ENCODE measurements at places on chromosomes 4 and X.

GRCh38 chrX:140764401-140764919 is 54.9 kb downstream of the LINC00632 start:
- DNase-seq = peak; percentile 7

DNA sequence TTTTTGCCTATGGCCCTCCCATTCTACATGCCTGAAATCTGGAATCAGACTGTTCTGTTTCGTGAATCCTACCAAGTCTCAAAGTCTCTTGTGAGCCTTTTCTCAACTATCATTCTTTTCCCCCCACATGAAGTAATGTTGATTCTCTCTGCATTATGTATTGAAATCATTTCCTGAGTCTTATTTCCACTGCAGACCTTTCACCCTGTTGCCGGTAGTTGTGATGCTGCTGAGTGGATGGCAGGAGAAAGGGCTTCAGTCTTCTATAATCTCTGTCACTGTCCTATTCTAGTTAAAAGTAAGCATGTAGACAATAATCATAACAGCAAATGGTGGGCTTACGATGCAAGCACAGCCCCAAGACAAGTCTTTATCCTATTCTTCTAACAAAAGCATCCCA is 75.0 kb downstream of the TBC1D9 start:
- no peak for DNase-seq

- DNase-seq = no peak
Measured at GRCh38 chr4:23038626-23039491, 346.1 kb downstream of the GBA3 start.

- no peak for DNase-seq
Measured at GRCh38 chr4:151948351-151949016, 187.7 kb upstream of the GATB start.

- no peak for DNase-seq
Measured at GRCh38 chr4:6802025-6802424, 19.5 kb downstream of the KIAA0232 start.

DNA sequence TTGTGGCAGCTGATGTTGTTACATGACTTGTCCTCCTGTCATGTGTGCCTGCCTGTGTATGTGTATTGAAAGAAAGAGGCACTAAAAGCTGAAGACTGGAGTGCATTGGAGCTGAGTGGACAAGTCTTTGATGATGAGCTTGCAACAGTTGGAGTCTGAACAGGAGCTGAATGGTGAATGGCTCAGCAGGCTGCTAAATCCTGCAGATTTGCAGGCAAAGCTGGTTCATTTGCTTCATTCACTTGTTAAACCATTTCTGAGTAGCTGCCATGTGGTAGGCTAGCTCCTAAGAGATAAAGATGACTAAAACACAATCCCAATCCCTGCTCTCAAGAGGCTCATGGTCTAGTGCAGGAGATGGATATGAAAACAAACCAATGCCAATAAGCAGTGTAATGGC is 217.3 kb downstream of the CHRDL1 start:
- no peak for DNase-seq

DNA sequence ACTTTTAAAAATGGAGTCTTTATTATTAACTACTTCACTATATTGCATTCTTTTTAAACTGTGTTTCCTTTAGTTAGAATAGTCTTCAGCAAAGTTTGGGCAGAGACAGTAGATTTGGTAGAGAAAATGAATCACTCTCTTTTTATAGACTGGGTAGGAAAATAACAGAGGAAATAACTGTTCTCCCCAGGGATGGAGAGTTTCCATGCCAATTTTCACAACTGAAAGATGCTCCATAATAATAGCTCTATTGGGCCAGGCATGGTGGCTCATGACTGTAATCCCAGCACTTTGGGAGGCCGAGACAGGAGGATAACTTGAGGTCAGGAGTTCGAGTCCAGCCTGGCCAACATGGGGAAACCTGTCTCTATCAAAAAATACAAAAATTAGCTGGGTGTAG is 13.1 kb downstream of the HSD17B13 start:
- no peak for DNase-seq

GRCh38 chrX:3712051-3712869 is 1.2 kb downstream of the PRKX start:
- DNase-seq = peak; percentile 27
